Kasumi-1 (cell line): ENCODE measurements at places on chromosomes 12 and 14.

DNA sequence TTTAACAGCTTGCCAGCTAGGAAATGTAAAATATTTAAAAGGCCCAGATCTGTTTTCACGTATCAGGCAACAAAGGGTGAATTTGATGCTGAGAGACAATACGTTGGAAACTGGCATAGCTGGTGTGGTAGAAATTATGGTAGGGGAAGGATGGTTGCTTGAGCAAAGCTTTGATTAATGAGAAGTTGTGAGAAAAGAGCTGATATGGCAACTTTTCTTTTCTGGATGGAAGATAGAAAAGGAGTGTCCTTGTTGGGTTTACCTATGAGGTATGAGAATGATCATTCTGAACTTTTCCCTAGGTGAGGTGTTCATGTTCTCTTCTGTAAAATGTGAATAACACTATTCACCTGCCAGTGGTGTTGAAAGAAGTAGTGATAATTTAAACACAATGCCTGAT is 34.2 kb downstream of the ZNF641 start:
- no peak for DNase-seq

DNA sequence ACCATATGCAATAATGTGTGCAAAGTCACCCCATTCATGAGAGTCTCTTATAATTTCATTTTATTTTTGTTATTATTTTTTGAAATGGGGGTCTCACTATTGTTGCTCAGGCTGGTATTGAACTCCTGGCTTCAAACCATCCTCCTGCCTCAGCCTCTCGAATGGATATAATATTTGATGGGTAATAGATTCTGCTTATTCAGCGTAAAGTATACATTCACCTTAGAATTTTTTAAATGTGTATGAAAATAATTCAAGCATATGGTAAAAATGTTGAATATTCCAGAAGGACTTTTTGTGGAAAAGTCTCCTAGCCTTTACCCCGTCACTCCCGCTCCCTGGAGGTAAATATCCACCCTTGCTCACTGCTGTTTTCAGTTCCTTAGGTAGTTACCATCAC is 23.4 kb upstream of the SSPN start:
- no peak for DNase-seq

DNA sequence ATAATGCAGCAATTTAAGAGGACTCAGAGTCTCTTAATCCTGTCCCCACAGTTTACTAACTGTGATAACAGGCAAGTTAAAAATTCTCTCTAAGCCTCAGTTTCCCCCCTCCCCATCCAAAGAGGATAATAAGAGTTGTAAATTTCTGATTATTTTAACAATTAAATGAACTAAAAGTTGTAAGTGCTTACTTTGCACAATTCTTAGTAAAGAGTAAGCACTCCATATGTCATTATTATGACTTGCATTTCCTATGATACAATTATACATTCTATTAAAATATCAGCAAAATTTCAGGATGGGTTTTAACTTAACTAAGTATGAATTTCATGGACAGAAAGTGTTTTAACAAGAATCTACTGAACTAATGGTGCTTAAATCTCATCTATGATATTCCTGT is 80.1 kb downstream of the NELL2 start:
- DNase-seq, result no peak

DNA sequence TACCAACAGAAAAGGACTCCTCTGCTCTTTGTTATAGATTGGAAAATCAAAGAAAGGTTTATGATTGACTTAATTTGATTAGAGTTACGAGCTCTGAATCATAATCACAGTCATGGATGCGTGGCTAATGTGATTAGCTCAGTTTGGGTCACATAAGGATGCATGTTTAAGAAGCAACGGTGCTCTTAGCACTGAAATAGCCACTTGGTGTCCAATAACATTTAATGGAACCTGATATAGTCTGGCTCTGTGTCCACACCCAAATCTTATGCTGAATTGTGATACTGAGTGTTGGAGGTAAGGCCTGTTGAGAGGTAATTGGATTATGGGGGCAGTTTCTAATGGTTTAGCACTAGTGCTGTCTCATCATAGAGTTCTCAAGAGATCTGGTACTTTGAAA is 501.6 kb downstream of the SLC6A15 start:
- DNase-seq, result no peak
